ENCODE measurements at places on chromosomes 12 and 14. TPM values are rescaled to one million over a fixed set of nuclear protein-coding genes. Genes with fewer than 3 reads are reported as not detected.

The KRT72 gene
- total RNA-seq: 0.11 TPM

The ASCL1 gene
- total RNA-seq: 0.07 TPM

The SIX6 gene
- 0.07 TPM for total RNA-seq

The COL2A1 gene
- total RNA-seq: 24.3 TPM

The SLC15A4 gene
- total RNA-seq: 6.4 TPM
